ENCODE measurements at places on chromosomes 6 and 20.

GRCh38 chr6:67986694-67987232 is 648.3 kb upstream of the ADGRB3 start:
- peak; percentile 1 for DNase-seq

DNA sequence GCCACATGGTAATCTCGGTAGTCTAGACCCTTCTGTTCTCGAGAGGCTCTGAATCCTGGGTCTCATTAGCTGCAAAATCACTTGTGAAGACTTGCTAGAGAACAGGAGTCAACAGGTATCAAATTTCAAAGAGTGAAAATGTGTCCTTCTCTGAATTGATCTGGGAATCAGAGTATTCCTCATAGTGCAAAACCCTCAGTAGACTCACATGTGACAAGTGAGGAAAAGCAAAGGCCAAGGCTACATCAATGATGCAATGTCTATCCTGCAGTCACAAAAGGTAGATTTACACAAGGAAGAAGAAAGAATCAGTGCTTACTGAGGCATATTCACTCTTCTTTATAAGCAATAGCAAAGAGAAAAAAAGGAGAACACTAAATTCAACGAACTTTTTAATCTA is 1220.0 kb upstream of the GJE1 start:
- no peak for DNase-seq

- DNase-seq, result no peak
These were observed 345.0 kb downstream of the DOK5 start for GRCh38 chr20:54820392-54820791.

- DNase-seq, result no peak
These were observed 16.4 kb downstream of the SRC start for GRCh38 chr20:37362231-37362792.

GRCh38 chr6:33851959-33852358 is 48.2 kb upstream of the MLN start:
- no peak for DNase-seq

DNA sequence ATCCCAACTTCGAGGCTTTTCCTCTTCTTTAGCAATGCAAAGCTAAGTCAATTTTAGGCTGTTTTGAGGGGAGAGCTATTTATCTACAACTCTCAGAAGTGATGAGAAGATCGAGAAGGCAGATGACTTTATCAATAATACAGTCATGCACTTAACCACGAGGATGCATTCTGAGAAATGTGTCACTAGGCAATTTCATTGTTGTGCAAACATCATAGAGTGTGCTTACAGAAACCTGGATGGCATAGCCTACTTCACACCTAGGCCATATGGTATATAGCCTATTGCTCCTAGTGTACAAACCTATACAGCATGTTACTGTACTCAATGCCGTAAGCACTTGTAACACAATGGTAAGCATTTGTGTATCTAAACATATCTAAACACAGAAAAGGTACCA is 66.6 kb downstream of the PRND start:
- DNase-seq, result no peak

DNA sequence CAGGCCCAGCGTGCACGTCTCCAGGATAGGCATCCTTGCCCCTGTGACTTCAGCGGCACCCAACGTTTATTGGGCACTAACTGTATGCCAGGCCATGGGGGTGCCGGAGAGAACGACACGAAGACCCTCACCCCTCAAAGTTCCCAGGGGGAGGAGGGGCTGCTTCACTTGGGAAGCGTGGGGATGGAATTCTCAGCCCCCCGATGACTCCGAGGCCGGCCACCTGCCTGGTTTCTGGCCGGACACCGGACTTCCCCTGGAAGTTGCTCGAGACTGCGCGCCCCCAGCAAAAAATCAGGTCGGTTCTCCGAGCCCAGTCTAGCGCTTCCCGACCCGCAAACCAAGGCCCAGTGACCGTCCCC is 275 bp upstream of the MAVS start:
- DNase-seq, result no peak

- DNase-seq, result no peak
These were observed 68.7 kb upstream of the FBXO30 start for GRCh38 chr6:145883263-145883662.

DNA sequence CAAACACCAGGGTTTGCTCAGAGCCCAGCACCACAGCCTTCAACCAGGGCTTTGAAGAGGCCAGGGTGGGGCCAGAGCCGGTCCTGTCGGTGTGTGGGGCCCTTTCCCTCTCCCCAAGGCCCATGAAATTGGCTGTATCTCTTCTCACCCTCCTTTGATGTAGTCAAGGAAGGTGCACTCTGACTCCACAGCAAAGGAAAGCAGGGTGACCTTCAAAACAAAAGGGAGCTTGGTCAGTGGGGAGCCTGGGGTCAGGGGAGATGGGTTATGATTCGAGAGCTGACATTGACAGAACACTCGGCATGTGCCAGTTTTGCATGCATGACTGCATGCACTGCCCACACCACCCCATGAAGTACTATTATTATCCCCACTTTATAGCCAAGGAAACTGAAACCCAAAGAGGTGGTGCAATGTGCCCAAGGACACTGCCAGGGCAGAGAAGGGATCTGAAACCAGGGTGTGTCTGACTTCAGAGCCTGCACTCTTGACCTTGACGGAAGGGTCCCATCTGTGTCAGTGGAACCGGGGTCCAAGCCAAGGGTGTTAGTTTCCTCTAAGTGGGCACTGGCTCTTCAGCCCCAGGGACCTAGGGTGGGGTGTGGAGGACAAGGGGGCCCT is 55.4 kb downstream of the RAB44 start:
- no peak for DNase-seq

DNA sequence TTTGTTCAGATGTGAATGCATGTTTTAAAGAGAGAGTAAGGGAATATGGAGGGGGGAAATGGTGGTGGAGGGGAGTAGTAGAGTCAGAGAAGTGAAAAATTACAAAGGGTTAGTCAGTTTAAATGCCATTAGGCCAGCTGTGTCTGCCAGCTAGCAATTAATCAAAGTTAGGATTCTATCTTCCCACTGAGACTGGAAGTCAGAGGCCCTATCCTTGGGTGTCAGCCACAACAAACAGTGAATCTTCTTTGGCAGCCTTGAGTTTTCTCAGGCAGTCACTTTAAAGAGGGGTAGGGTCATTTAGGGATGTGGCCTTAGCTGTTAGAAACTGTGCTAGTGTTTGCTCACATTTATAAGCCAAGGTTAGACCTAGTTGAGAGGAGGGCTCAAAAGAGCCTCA is 120.5 kb upstream of the BTBD3 start:
- DNase-seq, result no peak

DNA sequence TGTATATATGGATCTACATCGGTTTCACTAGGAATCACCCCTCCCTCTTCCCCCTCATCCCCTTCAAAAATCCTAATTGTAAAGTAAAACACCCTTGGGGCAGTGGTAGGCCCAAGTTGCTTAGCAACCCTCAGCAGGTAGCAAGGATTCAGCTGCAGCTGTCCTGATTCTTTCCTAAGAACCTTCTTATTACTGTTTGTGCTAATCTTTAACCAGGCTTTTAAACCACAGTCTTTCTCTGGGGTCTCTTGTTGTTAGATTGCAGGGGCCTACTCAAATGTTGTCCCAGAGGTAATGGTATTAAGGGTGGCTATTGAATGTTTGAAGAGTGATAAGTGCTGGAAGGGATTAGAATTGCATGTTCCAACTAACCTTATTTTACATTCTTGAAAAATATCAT is 46.4 kb downstream of the PRL start:
- DNase-seq, result no peak

GRCh38 chr6:15131651-15132061 is 114.2 kb upstream of the JARID2 start:
- DNase-seq, result no peak

GRCh38 chr20:44739942-44740341 is 5.7 kb upstream of the KCNK15 start:
- DNase-seq, result no peak
